ENCODE measurements at places on chromosomes 13 and 19.

DNA sequence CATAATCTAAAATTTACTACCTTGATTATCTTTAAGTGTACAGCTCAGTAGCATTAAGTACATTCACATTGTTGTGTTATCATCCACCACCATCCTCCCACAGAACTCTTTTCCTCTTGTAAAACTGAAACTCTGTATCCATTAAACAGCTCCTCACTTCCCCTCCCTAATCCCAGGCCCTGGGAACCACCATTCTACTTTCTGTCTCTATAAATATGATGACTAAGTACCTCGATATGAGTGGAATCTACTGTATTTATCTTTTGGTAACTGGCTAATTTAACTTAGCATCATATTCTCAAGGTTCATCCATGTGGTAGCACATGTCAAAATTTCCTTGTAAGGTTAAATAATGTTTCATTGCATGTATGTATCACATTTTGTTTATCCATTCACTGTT lies 49.0 kb upstream of the POMP start:
- DNase-seq = peak; percentile 24

GRCh38 chr13:30204564-30204963 lies 102.8 kb downstream of the KATNAL1 start:
- DNase-seq = no peak

DNA sequence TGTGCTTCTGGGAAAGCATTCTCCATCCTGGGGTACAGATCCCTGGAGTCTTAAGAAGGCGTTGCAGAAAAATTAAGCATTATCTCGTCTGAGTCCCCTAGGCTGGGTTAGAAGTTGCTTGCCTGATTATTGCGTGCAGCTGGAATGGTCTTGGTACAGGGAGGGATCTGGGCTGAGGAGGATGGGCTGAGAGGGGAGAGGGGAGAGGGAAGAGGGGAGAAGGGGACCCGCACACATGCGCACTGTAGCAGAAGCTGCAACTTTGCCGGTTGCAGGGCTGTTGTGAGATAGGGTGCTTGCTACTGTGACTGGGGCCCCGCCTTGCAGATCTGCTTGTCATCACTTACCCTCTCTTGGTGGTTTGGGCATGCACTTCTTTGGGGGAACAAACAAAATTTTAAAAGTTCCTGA lies 316.8 kb downstream of the DLEU7 start:
- DNase-seq = no peak

GRCh38 chr19:15062036-15062435 lies 12.8 kb downstream of the CASP14 start:
- DNase-seq = no peak

DNA sequence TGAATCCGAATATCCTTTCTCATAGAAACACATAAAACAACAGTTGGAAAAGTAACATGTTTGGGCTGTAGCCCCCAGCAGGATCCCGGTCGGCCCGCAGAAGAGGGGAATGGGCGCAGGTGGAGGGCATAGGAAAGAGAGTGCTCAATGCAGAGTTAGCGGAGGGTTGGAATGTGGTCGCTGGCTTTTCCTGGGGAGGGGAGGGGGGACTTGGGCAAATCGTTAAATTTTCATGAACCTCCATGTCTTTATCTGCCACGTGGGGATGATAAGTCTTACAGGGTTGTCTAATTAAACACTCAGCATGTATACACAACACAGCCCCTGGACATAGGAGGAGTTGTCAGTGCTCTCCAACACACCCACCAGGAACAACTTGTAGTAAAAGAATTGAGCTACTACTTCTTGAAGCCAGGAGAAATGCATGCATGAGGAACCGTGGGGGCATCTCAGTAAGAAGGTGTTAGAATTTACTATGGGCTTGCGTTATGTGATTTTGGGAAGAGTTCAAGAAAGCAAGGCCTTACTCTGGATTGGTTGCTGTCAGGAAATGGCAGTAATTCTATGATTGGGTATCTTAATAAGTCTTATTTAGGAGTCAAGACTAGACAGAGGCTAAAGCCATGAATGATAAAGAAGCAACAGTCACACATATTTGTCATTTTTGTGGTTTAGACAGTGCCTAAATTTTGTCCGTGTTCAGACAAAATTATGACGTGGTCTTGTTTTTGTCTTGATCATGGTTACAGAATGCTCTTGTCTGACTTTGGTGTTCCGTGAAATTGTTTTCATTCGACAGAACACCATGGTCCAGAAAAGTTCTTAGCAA lies 671 bp upstream of the SLC46A3 start:
- no peak for DNase-seq

GRCh38 chr13:31032528-31033113 lies 100.2 kb downstream of the TEX26 start:
- no peak for DNase-seq

DNA sequence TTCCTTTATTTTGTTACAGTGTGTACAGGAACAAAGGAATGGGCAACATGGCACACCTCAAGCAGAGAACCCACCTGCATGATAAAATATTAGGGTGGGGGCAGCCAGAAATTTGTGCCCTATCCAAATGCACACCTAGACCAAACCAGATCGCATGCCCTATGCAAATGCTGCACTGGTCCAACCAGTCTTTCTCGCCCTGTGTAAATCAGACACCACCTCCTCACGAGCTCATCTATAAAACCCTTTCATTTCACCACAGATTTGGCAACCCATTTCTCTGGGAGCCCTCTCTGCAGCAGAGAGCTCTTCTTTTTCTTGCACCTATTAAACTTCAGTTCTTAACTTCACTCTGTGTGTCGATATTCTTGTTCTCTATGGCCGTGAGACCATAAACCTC lies 1559.2 kb downstream of the SLITRK1 start:
- no peak for DNase-seq

- DNase-seq = peak; percentile 17
Measured at GRCh38 chr19:32233091-32233490, 112.3 kb upstream of the ZNF507 start.

DNA sequence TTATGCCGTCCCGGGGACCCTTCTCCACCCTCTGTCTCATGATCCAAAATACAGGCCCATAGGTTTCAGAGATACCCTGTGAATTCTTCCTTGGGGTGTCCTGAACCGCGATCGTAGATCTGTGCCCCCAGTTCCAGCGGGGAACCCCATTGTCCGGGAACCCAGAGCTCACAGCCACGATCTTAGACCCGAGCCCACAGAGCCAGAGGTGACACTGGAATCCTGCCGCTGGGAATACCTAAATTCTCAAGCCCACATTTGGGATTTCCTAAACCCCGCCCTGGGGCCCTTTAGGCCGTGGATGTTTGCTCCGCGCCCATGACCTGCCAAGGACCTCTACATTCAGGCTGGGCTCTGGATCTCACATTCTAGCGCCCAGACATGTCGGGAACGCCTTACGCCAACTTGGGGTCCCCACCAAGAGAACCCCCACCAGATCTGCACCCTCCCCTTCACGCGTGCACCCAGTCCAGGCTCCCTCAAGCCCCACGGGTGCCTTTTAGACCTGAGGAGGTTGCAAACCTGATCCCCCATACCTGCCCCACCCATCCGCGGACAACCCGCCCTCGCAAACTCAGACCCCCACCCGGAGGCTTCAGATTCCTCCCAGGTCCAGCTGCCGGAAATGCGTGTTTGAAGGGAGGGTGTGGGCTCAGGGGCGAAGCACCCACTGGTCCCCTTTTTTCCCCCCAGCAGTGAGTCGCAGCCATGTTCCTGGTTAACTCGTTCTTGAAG lies 605 bp downstream of the CAPNS1 start:
- peak; percentile 34 for DNase-seq

DNA sequence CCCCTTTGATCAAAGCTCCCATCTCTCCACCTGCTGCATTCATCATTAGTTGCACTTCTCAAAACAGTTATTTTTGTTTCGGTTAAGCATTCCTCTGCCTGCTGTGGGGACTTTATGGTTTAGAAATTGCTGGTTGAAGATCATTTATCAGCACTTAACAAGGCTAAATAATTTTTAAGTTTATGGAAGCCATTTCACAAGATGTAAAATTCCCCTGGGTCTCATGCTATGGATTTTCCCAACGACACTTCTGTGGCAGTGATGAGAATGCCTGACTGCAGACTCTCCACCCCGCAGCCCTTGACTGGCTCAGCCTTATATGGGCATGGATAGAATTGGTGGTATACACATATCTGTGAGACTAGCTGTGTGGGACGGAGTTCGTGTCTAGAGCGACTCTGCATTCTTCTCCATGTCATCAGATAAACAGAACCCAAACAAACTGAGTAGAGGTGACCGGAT lies 52.8 kb downstream of the COL4A2 start:
- DNase-seq = no peak

- DNase-seq = no peak
Measured at GRCh38 chr19:42051166-42052115, 18.6 kb downstream of the GRIK5 start.

DNA sequence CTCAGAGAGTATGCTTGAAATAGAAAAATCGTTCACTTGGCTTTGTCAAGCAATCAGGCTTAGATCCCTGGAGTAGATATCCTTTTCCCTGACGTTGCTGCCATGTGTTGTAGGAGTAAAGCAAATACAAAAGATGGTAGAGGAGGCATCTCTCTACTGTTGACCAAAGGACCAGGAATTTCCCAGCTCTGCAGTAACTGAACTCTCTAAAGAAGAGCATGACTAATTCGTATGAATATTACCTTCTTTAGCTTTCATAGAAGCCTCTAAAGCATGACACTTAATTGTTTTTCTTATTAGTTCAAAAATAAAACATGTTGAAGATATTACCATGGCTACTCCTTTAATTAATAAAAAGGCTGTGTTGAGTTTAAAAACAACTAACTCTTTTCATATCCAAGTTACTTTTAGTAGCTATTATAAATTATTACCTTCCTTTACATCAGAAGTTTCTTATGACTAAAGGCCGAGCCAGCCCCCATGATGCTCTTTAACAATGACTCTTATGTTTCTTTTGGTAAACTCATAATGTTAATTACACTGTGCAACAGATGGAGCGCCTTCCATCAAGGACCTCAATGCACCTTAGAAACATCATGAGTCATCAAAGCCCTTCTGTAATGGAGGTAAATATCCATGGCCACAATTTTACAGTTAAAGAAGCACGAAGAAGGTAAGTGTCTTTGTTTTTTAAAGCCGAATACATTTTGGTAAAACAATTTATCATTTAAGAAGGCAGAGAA lies 352.4 kb downstream of the KLF5 start:
- no peak for DNase-seq

DNA sequence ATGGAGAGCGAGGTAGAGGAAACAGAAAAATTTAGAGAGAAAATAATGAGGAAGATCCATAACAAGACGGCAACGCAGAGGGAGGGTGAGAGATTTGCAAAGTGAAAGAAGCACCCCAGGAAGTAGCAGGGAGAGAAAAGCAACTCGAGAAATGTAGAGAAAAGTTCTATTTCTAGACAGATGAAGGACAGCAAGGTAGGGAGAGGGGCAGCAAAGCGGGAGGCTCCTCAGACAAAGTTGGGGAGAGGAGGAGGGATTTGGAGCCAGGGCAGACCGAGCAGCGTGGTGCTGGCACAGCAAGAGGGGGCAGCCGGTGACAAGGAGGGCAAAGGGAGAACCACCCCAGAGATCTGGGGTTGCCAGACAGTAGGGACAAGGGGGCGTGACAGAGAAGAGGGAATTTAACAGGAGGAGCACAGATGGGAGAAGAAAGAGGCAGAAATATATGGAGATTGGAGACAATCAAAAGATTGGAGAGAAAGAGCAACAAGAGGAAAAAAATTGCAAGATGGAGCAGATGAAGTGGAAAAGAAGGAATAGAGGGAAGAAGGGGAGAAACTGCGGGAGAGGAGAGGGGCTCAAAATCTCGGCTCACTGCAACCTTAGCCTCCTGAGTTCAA lies 989 bp downstream of the ZNF766 start:
- DNase-seq = peak; percentile 62

DNA sequence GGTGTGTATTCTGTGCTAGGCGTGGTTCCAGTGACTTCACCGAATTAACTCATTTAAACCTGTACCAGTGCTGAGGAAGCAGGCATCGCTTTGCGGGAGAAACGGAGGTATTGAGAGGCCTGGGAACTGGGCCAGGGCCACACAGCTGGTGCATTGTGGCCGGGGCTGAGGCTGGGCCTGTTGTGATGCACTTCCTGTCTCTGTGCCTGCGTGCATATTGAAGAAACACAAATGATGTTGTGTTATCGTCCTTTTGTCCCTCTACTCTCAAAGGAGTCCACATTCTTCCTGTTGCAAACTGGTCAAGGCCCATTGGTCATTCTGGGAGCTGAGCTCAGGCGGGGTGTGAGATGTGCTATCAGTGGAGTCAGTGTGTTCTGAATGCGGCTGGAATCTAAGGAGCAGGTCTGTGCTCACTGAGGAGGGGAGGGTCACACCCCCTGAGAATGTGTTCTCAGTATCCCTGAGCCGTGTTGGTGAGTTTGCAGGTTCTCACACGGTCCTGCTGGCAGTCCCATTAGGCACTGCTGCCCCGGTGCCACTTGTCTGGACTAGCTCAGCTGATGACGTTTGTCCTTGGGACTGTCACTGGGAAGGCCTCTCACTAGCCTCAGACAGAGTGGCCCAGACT lies 62.1 kb downstream of the ARHGEF7 start:
- DNase-seq = peak; percentile 64

DNA sequence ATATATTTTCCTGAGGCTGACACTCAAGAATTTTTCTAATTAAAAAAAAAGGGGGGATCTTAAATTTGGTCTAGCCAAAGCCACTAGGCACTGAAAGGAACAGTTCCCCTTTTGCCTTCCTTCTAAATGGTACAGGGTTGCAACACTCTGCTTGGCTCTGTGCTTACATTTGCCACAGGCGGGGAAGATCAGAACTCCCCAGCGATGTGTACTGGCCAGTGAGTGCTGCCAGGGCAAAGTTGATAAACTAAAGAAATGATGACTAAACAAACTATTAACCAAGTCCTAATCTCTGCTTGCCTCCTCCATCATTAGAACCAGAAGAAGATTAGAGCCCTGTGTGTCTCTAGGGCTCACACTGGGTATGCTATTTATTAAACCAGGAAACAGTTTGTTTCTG lies 75.3 kb upstream of the SCEL start:
- peak; percentile 90 for DNase-seq

DNA sequence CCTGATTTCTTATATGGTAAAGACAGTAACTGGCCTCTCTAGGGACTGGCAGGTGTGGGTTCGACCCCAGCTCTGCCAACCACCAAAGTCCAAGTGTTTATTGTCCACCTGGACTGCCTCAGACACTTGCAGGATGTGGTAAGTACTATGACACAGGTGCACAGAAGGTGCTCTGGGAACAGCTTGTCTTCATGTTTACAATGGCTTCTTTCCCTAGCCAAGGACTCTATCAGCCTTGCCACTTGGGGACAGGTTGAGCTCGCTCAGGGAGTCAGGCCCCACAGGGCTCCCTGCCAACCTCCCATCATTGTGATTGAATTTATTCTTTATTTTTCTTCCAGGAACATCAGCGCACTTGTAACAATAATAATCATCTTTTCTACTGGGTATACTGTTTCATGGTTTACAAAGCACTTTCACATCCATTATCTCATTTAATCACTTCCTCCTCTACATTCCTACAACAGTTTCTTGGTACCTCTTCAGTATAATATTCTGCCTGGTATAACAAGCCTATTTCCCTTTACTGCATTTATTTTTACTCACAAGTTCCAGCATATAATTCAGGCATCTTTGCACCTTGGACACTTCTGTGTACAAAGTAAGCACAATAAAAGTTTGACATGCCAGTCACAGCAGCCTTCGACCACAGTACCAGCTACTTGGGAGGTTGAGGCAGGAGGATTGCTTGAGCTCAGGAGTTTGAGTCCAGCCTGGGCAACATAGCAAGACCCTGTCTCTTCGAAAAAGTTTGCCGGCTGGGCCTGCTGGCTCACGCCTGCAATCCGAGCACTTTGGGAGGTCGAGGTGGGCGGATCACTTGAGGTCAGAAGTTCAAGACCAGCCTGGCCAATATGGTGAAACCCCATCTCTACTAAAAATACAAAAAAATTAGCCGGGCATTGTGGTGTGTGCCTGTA lies 24.2 kb upstream of the GATAD2A start:
- no peak for DNase-seq

Data from suppressor macrophage (primary cell).